ENCODE measurements at places on chromosomes 1 and 21. TPM values are rescaled to one million over a fixed set of nuclear protein-coding genes. Genes with fewer than 3 reads are reported as not detected.

ENAH gene
- total RNA-seq = 28.8 TPM

REN gene
- not detected for total RNA-seq

GPR137B gene
- total RNA-seq = 3.3 TPM

MYOG gene
- total RNA-seq = not detected

CD5L gene
- total RNA-seq = not detected

- H3K27ac ChIP-seq = no peak overlapping the region
- DNase-seq = no peak
- no peak overlapping the region for H3K4me3 ChIP-seq
- H3K4me1 ChIP-seq = peaks cover 87% of the 10 kb centered on the region
These were observed 3.9 kb downstream of the LAMB3 start for GRCh38 chr1:209648346-209648745.

DNA sequence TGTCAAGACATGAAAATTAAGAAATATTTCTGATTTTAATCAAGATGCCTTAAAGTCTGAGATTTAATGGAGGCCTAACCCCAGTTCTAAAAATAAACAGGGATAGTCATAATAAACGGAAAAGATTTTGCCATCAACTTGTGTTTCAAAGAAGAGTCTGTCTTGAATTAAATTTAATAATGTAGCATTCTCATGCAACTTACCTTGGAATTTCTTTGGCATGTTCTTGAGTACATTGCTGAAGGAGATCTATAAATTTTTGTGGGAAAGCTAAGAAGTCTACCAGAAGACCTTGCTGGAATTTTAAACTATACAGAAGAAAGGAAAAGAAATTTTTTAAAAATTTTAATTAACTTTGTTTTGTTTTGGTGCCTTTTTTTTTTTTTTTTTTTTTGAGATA, 10.6 kb downstream of the SASS6 start:
- H3K36me3 ChIP-seq = no peaks in the 10 kb centered on the region
- H3K27ac ChIP-seq = no peak overlapping the region
- H3K4me3 ChIP-seq = no peak overlapping the region
- no peak for DNase-seq

DNA sequence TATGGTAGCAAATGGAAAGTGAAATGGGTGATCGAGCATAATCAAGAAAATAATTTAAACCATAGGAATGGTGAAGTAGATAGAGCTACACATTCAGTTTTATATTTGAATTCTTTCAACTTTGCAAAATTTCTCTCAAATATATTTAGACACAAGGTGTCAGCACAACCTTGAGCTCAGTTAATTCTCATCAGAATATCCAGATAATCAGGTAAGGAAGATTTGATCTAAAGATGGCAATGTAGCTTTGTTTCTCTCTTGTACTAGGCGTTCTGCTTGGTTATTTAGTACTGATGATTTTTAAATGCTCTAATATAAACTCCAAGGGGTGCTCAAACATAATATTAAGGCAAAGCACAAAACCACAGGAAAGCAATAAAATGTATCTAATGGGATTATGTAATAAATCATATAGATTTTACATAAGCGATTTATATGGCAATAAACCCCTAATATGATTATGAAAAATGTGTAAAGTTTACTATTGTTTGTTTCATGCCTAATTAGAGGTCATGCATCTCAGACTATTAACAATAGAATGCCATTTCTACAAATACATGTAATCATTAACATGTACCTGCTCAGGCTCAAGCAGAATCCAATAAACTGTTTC, 32.4 kb upstream of the SERTAD4 start:
- H3K4me3 ChIP-seq = no peak overlapping the region
- no peak overlapping the region for H3K27ac ChIP-seq
- H3K4me1 ChIP-seq = no peaks in the 10 kb centered on the region
- H3K27me3 ChIP-seq = no peaks in the 10 kb centered on the region

DNA sequence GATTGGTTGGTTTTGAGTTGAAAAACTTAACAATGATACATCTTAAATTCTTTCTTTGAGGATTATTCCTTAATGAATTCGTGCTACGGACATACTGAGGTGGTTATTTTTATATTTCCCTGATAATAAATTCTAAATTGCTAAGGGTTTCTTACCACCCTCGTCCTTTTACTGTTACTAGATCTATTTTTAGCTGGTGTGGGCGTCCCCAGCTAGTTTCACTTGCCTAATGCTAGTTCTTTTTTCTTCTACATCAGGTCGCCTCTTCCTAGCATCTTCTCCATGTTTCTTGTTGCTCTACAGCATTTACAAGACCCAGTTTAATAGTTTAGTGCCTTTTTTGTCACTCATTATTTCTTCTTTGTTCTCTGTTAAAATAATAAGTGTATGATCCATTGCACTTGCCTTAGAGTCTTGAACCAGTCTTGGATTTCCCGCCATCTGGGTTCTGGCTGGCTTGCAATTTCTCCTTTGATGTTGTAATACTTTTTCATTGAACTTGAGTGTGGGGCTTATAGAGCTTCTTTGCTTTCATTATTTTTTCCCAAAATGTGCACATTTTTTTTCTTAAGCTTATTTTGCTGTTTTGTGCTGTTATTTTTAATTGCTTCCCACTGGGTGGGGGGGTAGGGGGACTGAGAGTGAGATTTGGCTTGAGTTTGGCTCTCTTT, 677 bp upstream of the HSD11B1 start:
- no peaks in the 10 kb centered on the region for H3K4me1 ChIP-seq
- no peak overlapping the region for H3K4me3 ChIP-seq
- H3K27me3 ChIP-seq = no peaks in the 10 kb centered on the region
- H3K27ac ChIP-seq = no peak overlapping the region
- no peaks in the 10 kb centered on the region for H3K36me3 ChIP-seq
- no peak for DNase-seq

GRCh38 chr1:21829294-21829693, 17.2 kb downstream of the LDLRAD2 start:
- no peak overlapping the region for H3K27ac ChIP-seq
- H3K27me3 ChIP-seq = no peaks in the 10 kb centered on the region
- no peaks in the 10 kb centered on the region for H3K4me1 ChIP-seq

DNA sequence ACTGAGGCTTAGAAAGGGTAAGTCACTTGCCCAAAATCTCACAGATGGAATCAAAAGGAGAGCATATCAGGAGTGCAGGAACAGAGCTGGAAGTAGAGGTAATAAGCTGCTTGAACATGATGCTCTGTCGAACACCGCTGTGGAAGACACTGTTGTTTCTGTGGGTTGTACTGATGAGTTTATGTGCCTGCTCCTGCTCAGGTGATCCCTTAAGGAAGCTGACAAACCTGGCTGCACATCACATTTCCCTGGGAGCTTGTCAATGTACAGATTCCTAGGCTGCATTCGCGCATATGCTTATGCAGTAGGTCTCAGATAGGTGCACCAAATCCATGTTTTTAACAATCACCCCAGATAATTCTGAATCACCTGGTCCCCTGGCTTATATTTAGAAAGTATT, 79.7 kb downstream of the ZNF326 start:
- H3K4me1 ChIP-seq = peaks cover 6% of the 10 kb centered on the region
- no peak overlapping the region for H3K4me3 ChIP-seq
- no peaks in the 10 kb centered on the region for H3K36me3 ChIP-seq
- H3K27ac ChIP-seq = no peak overlapping the region

DNA sequence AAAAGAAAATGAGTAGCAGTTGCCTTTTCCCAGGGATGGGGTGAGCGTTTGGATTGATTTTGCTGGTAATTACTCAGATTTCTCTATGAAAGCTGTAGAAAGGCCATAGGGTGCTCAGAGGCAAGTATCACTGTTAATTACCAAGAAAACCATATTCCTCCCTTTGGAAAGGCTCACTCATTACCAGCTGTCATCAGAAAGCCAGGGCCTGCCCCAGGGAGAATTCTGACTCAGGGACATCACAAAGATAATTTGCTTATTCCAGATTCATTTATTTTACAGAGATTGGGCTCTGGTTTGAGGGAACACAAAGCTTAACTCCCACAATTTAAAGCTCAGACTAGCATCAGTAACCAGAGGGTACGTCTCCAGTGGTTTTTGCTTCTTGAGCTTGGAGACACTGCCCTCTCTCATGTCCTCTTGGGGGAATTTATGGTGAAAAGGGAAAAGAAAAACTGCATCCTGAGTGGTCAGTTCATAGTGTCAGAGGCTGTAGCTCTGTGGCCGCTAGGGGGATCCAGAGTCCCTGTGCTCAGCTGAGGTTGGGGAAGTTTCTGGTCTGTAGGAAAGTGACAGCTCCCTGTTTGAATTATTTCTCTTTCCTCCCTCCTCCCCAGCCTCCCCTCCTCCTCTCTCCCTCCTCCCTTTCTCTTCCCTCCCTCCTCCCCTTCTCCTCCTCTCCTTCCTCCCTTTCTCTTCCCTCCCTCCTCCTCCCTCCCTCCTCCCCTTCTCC, 204.3 kb downstream of the KCNJ6 start:
- H3K4me3 ChIP-seq = no peak overlapping the region
- H3K27me3 ChIP-seq = no peaks in the 10 kb centered on the region
- H3K27ac ChIP-seq = no peak overlapping the region
- H3K4me1 ChIP-seq = no peaks in the 10 kb centered on the region
- DNase-seq = peak; percentile 70

- H3K4me1 ChIP-seq = no peaks in the 10 kb centered on the region
- no peaks in the 10 kb centered on the region for H3K36me3 ChIP-seq
- DNase-seq = peak; percentile 42
- H3K27me3 ChIP-seq = no peaks in the 10 kb centered on the region
- no peak overlapping the region for H3K4me3 ChIP-seq
- no peak overlapping the region for H3K27ac ChIP-seq
These were observed 101.7 kb downstream of the NAV1 start for GRCh38 chr1:201640624-201641023.

GRCh38 chr21:44854664-44855446, 18.6 kb downstream of the PTTG1IP start:
- no peak overlapping the region for H3K27ac ChIP-seq
- H3K4me1 ChIP-seq = no peaks in the 10 kb centered on the region
- no peaks in the 10 kb centered on the region for H3K27me3 ChIP-seq

DNA sequence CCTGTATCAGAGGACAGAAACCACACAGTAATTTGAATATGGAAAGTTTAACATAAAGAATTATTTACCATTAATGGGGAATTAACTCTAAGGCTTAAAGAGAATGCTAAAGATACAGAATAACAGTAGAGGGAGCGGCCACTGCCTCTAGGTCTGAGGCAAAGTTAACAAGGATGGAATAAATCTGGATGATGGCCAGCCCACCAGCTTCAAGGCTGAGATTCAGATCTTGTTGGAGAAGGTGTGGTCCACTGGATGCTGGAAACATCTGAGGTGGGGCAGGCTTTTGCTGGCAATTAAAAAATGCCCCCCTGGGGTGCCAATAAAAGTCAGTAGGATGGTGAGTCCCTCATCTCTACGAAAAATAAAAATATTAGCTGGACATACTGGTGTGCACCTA, 29.4 kb downstream of the ZMYM4 start:
- no peak overlapping the region for H3K27ac ChIP-seq
- H3K4me3 ChIP-seq = no peak overlapping the region
- H3K4me1 ChIP-seq = no peaks in the 10 kb centered on the region

- DNase-seq = no peak
- H3K4me3 ChIP-seq = no peak overlapping the region
- H3K27ac ChIP-seq = peak overlapping the region; percentile 60
- peaks cover 100% of the 10 kb centered on the region for H3K4me1 ChIP-seq
- H3K27me3 ChIP-seq = no peaks in the 10 kb centered on the region
These were observed 7.9 kb downstream of the MEF2D start for GRCh38 chr1:156492591-156493080.

DNA sequence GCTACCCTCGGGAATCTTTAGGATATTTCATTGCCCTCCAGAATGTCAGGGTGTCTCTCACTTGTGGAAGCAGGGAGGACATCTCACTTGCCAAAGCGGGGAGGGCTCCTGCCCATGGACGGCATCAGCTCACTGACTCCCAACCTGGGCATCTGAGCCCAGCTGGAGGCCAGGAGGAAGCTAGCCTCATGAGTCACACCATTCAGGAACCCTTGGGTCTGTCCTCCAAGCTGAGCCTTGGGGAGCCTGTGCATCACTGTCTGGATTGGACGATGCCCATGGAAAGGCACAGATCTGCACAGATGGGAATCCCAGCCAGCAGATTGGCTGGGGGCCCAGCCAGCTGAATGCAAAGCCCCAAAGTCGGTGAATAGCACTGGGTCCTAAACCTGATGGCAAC, 25.2 kb downstream of the WNT3A start:
- no peak overlapping the region for H3K27ac ChIP-seq
- H3K4me3 ChIP-seq = no peak overlapping the region
- DNase-seq = no peak
- H3K4me1 ChIP-seq = no peaks in the 10 kb centered on the region
- H3K36me3 ChIP-seq = no peaks in the 10 kb centered on the region
- no peaks in the 10 kb centered on the region for H3K27me3 ChIP-seq

- no peaks in the 10 kb centered on the region for H3K4me1 ChIP-seq
- no peaks in the 10 kb centered on the region for H3K27me3 ChIP-seq
- no peaks in the 10 kb centered on the region for H3K36me3 ChIP-seq
- H3K27ac ChIP-seq = no peak overlapping the region
These were observed 11.8 kb upstream of the BACE2 start for GRCh38 chr21:41156142-41156541.

DNA sequence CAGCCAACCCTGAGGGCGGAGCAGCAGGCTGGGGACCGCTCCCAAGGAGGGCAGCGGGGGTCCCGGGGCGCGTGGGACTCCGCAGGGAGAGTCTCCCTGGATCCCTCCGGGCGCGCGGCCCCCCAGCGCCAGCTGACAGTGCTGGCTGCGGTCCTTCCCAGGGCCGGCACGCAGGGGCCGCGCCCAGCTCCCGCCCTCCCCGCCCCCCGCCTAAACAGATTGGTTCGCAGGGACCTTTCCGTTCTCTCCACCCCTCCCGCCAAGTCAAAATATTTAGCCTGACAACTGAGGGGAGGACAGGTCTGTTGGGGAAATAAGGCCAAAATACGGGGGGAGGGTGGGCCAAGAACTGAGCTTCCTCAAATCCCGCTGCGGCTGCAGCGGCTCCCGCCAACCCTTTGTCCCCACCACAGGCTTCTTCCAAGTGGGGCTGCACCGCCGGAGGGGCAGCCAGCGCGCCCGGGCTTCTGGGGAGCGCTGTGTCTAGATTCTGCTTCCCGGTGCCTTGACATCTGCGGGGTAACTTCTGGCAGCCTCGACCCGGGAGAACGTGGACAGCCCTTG, at the start of gene INSRR:
INSRR (minus strand) TSS at position 159 of the 564 bp plus-strand sequence. CDS start 496 bp downstream, outside the sequence.
- no peak within 1 kb of the TSS for H3K4me3 ChIP-seq
- H3K27me3 ChIP-seq = no peaks in the 10 kb centered on the region
- H3K4me1 ChIP-seq = peaks cover 33% of the 10 kb centered on the region
- no peak within 1 kb of the TSS for H3K27ac ChIP-seq
- no peaks in the 10 kb centered on the region for H3K36me3 ChIP-seq

DNA sequence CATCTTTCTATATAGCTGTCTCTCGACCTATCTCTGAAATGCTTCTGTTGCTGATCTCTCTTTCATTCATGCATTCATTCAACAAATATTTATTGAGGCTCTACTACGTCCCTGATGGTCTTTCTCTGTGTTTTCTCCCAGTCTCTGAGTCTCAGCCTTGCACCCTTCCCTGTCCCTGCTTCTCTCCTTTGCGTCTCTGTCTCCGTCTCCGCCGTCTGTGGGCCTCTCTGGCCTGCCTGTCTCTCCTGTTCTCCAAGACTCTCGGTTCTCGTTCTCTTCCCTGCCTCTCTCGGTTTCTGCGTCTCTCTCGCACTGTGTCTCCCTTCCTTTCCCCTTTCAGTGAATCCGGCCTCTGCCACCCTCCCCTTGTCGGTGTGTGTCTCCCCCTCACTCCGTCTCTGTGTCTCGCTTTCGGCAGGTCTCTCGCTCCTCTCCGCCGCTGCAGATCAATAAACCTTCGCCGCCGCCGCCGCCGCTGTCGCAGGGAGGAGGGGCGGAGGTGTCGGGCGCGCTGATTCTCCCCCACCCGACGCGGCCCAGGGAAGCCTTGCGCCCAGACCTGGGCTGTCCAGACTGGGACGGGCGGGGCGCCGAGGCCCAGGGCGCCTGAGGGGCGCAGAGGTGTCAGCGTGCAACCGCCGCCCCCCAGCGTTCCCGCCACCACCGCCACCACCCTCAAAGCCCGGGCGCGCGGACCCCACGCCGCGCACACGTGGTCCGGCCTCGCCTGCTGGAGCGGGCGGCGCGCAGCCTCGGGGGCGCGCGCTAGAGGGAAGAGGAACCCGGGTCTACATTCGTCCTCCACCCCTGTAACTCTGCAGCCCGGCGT, 3.0 kb downstream of the EFNA3 start:
- peaks cover 67% of the 10 kb centered on the region for H3K4me1 ChIP-seq
- no peaks in the 10 kb centered on the region for H3K36me3 ChIP-seq
